ENCODE measurements at places on chromosomes 13 and 19.

DNA sequence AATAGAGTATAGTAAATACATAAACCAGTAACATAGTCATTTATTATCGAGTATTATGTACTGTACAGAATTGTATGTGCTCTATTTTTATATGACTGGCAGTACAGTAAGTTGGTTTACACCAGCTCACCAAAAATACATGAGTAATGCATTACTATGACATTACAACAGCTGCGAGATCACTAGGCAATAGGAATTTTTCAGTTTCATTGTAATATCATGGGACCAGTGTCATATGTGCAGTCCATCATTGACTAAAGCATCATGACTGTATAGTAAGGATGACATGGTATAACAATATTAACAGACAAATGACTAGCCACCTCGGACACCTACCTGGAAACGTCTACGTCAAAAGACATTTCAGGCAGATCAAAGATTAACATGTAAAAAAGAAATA is 33.6 kb downstream of the ATP7B start:
- DNase-seq: no peak

DNA sequence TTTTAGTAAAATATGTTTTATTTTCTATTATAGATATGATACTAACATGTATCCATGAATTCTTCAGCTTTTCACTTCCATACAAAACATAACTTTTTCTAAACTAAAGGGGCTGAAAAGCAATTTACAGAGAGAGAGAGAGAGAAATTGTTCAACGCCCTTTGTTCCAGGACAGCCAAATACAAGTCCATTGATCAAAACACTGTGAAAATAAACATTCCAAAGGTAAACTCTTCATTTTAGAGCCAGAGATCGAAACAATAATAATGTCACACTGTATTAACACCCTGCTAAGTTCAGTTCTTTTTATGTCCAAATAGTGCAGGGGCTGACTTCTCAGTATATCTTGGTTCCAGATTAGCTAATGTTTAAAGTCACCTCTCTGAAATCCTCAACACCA is 516.2 kb upstream of the ATXN8OS start:
- DNase-seq: no peak

DNA sequence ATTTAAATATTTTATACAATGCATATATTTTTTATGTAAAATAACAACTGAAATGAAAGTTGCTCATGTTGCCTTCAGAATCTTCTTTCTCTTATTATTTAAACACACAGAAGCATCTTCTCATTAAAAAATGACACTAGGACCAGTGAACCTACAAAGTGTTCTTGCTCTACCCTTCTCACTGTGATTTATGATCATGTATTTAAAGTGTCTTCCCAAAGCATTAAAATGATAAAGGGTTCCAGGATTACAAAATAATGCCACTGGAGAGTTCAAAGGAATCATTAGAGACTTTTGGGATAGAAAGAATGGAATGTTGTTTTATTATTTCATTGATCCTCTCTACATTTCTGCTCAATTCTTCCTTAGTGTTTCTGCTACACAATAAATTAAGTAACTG is 643.6 kb upstream of the SLITRK1 start:
- DNase-seq: no peak

- DNase-seq: no peak
Measured at GRCh38 chr13:102440259-102440936, 38.5 kb upstream of the FGF14 start.

DNA sequence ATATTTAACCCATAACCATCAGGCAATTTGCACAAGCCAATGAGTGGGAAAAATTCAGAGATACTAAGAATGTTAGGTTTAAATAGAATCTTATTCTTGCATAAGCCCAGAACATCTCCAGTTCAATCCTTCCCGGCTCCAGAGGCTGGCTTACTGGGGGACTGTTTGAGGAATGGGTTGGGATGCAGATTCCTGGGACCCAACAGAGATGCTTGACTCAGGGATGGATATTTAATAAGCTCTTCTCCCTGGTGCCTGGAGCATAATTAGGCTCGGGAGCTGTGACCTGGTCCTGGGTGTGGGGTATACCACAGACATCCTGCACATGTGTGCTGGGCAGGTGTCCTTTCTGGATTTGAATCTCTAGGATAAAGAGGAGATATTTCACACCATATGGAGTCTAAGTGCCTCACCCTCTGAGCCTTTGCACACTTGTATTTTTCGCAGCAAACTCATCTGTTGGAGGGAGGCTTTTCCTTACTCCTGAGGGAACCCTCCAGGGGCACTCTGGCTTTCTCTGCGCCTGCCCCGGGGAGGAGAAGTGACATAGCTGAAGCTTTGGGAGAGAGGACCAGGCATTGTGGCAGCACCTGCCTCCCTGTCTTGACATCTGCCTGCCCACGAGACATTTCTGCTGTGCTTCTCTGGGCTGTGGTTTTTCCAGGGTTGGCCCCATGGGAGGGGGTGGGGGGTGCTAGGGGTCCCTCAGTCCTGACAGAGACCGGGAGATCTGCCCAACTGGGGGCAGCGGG is 36.1 kb upstream of the ANKRD10 start:
- no peak for DNase-seq

DNA sequence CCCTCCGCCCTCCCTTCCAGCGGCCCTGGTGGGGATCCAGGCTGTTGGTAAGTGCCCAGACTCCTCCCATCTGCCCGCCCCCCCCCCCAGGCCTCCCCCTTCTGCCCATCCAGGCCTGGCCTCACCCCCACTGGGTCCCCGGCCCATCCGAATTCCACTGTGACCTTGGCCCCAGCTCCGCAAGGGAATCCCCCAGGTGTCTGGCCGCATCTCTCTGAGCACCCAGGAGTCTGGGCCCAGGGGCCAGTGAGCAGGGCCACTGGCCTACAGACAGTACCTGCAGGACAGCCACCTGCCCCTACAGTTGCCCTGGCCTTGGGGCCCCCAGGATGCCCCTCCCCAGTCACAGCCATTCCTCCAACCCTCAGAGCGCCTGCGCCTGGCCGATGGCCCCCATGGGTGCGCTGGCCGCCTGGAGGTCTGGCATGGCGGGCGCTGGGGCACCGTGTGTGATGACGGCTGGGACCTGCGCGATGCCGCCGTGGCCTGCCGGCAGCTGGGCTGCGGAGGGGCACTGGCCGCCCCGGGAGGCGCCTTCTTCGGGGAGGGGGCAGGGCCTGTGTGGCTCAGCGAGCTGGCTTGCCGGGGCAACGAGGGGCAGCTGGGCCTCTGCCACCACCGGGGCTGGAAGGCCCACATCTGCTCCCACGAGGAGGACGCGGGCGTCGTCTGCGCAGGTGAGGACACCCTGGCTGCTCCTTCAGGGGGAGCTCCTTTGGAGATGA is 912 bp downstream of the SSC5D start:
- DNase-seq: no peak

- DNase-seq: no peak
Measured at GRCh38 chr19:23378948-23379347, 16.3 kb downstream of the ZNF91 start.

- DNase-seq: peak; percentile 64
Measured at GRCh38 chr19:16771618-16772017, 52.0 kb downstream of the NWD1 start.

- no peak for DNase-seq
Measured at GRCh38 chr13:95181586-95181985, 119.7 kb downstream of the ABCC4 start.

DNA sequence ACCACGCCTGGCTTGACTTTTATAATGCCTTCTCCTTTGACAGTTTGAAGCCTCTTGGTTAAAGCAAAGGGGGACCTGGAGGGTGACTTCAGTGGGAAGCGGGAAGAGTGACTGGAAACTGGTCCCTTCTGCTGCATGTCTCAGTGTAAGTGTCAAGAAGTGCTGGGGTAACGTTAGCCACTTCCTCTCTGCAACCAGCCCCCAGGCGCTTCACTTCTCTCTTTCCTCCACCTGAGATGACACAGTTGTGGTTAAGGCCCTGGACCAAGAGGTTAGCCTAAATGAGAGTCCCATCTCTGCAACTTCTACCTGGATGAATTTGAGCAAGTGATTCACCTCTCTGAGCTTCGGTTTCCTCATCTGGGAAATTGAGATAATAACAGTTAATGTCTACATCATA is 16.3 kb downstream of the LEUTX start:
- DNase-seq: no peak

DNA sequence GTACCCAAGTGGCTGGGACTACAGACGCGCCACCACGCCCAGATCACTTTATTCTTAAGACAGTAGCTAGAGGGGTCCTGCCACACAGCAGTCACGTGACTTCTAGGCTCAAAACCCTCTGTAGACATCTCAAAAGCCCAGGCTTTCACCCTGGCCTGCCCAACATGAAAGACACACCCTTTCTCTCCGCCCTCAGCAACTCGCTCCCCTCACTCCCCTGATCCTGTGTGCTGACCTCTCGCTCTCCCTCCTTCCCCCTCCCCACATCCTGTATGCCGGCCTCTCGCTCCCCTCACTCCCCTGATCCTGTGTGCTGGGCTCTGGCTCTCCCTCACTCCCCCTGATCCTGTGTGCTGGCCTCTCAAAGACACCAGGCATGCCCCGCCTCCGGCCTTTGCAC is 77.4 kb downstream of the SLC15A1 start:
- no peak for DNase-seq

GRCh38 chr13:99658261-99658991 is 157.2 kb downstream of the TM9SF2 start:
- peak; percentile 32 for DNase-seq

GRCh38 chr13:91690944-91691343 is 292.5 kb downstream of the GPC5 start:
- no peak for DNase-seq

- peak; percentile 25 for DNase-seq
Measured at GRCh38 chr13:106570299-106570852, 2.4 kb upstream of the ARGLU1 start.

DNA sequence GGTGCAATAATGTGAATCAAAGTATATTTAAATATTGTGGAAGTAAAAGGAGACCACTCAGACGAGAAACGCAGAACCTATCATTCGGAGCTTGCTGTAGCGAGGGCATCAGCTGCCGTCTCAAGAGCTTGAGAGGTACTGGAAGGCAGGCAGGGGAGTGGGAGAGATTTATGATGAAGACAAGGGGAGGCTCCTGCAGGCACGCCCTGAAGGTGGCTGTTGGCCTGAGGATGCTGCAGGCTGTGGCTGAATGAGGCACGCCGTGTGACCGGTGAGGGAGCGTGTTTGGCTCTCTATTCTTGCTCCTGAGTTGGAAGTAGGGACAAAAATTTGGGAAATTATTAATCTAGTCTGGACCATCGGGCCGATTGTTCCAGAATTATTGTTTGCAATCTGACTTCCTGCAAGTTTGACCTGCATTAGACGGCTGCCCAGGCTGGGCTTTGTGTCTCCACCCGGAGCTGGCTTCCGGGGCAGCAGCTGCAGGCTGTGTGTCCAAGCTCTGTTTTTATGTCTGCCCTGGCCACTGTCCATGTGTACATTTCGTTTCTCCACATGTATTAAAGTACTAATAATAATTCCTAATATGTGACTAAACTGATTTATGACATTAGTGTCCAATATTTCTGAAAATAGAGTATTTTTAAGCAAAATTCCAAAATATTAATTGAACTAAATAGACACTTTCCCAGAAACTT is 91.1 kb upstream of the ANKRD10 start:
- DNase-seq: no peak

Measured in stimulated activated CD4-positive, alpha-beta T cell treated with anti-CD3 and anti-CD28 coated beads, Interleukin-4, amount 100 ng/mL, for 48 hours (primary cell).